ENCODE measurements at places on chromosomes 12 and 14.

DNA sequence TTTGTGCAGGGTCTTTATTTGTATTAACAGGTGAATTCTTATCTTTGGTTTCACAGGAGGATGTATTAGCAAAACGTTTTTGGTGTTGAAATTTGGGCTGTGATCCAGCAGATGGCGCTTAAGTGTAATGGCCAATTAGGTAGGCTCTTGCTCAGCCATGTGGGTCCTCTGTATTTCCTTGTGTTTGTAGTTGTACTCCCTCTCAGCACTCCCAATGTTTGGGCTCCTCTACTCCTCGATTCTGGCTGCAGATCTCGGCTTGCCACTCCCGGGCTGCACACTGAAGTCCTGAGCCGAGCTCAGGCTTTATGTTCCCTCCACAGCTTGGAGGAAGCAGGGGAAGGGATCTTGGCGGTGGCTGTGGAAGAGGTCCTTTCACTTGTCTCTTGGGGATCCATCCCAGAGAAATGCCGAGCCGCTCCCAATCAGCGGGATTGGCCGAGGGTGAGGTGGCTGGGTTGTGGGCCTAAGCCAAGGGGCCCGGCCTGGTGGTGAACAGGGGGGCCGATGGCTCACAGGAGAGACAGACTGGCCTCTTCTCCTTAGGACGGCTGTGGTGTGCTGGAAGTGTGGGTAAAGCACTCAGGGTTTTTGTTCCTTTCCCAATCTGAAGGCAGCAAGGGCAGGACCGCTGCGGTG, 133.7 kb downstream of the AEBP2 start:
- DNase-seq = no peak

- DNase-seq = no peak
These were observed 23.4 kb upstream of the RAB35 start for GRCh38 chr12:120139958-120140357.

- no peak for DNase-seq
These were observed 514.2 kb downstream of the VRK1 start for GRCh38 chr14:97311411-97311810.

DNA sequence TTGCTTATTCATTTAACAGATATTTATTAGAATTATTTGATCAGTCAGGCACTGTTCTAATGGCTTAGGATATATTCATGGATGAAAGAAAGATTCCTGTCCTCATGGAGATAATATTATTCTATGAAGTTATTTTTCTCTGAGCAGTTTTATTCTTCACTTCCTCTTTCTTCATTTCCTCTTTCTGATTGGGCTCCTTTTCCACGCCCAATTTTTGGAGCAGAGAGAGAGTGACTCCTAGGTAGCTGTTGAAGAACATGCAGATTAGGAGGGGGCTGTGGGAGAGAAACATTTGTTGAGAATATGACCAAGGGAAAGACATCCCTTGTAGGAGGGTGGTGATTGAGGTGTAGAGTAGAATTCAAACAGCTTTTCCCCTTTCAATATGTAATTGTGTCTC, 6.0 kb upstream of the YARS2 start:
- DNase-seq = no peak

DNA sequence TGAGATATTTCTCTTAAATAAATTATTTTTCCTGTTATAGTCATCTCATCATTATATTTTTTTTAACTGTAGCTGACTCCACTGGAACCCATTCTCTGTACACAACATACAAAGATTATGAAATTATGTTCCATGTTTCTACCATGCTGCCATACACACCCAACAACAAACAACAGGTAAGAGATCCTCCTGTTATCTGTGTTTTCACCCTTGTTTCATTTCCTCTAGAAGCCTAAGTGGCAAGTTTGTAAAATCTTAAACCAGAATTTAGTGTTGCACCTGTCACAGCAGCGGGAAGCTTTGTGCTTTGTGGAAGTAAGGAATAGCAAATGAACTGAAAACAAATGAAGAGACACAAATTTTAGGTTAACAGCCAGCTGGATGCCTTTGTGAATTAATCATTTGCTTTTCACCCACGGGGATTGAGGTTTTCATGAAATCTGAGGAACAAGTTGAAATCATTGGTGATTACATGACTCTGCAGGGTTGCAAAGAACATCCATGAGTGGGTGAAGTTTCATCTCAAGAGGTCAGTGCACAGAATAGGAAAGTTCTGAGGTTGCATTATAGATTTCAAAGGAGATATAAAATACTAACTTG, 273.9 kb upstream of the RGS6 start:
- DNase-seq = no peak

GRCh38 chr12:26798640-26799039, 34.4 kb downstream of the ITPR2 start:
- DNase-seq = no peak
